Upper lobe of left lung (tissue), 6 donors: ENCODE measurements at places on chromosomes 7 and 10.

DNA sequence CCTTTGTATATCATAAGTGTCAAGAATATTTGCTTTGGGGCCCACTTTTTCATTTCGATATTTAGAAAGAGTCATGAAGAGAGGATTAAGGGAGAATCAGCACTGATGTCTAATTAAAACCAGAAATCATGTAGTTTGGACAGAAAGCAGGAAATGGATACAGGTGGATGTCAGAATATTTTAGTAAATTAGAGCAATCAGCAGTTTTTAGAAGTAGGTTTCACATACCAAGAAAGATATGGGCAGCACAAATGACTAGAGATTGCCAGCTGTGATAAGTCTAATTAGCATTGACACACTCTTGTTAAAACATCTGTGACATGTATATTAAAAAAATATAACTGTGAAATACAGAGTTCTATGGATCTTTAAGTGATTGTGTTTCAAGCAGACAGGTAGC is 180.8 kb upstream of the POM121L12 start:
- no peak for DNase-seq

- no peak for DNase-seq
Observed at GRCh38 chr10:60237977-60238758, 151.5 kb downstream of the ANK3 start.

GRCh38 chr7:99958564-99959227 is 17.1 kb downstream of the AZGP1 start:
- no peak for DNase-seq

DNA sequence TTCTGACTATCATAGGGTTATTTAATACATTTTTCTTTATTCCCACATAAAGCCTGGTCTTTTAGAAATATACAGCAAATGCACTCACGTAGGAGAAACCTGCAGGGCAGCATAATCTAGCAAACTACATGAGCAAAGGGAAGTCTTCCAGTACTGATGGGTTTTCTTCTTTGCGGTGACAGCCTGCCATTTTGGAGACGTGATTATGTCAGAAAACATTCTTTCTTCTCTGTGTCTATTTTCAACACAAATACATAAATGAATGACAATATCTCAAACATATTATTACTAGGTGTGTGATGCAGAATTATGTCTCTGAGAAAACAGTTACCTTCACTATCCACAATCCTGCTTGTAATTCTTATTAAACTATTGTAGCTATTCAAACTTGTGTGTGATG is 425.0 kb downstream of the GPAM start:
- DNase-seq, result no peak

GRCh38 chr7:18445483-18445882 is 50.1 kb upstream of the HDAC9 start:
- DNase-seq, result no peak

GRCh38 chr10:45581216-45581549 is 91.4 kb downstream of the ZFAND4 start:
- no peak for DNase-seq

GRCh38 chr7:131346885-131347592 is 19.4 kb downstream of the MKLN1 start:
- peak; percentile 44 for DNase-seq

DNA sequence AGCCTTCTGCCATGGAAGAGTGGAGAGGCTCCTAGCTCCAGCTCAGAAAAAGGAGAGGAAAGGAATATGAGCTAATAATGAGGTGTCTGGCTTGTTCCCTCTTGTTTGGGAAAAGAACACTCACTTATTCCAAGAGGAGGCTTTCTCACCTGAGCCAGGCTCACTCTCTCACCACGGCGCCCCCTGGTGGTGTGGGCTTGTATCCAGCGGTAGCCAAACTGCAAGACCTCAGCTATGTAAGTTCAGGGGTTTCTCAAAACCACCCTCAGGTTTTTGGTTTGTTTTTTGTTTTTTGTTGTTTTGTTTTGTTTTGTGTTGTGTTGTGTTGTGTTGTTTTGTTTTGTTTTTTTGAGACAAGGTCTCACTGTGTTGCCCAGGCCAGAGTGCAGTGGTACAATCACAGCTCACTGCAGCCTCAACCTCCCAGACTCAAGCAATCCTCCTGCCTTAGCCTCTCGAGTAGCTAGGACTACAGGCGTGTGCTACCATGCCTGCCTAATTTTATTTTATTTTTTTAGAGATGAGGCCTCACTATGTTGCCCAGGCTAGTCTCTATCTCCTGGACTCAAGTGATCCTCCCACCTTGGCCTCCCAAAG is 124.0 kb downstream of the TMEM130 start:
- no peak for DNase-seq

GRCh38 chr7:34544621-34545020 is 113.4 kb upstream of the NPSR1 start:
- no peak for DNase-seq

- peak; percentile 71 for DNase-seq
Observed at GRCh38 chr10:119416855-119417254, 125.7 kb downstream of the RGS10 start.

- DNase-seq, result no peak
Observed at GRCh38 chr7:155877167-155877566, 64.9 kb upstream of the SHH start.

DNA sequence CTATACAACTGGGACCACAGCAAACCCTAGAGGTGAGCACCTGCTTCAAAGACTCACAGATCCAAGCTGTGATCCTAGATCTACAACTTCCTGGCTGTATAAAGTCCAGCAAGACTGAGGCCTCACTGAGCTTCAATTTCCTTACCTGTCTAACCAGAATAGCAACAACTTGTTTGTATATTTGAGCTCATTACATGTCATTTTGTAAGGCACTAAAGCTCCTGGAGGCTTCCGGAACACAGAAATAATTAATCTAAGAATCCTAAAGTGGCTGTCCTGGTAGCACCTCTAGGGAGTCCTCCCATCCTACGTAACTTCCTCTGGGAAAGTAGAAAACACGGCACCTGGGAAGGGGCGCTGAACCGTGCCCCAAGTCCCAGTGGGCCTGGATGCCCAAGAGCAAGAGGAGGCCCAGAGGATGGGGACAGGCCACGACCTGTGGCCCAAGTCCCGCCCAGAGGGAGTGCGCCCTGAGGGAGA is 39.4 kb downstream of the HK1 start:
- no peak for DNase-seq

- no peak for DNase-seq
Observed at GRCh38 chr7:149633976-149634945, 136.7 kb upstream of the ZNF746 start.

DNA sequence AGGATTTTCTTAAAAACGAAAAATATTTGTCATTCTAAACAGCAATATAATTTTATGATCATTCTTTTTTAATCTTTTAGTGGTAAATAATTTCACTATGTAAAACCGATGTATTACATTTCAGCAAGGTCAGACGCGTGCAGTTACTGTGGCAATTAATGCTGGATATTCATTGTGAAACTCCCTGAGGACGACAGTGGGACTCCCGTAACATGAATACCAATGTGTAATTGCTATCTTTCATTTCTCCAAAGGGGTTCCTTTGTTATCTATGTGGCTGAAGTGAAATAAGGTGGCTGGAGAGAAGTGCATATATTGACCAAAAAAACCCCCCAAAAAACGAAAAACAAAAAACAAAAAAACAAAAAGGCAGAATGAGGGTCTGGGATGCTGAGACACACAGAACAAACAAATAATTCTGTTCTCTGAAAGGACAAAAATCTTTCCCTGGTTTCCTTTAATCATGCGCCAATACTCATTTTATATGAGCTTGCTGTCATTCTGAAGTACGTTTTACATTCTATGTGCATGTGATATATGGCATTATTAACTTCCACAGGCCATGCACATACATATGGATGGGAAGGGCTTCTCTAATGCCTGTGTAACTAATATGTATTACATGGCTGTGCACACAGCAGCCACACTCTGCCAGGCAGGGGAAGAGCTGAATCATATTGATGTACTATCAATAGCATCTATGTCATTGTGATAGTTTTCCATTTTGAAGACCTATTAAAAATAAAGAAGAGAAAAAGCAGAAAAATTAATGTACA is 161.4 kb downstream of the RAPGEF5 start:
- no peak for DNase-seq

GRCh38 chr7:47046949-47047348 is 535.0 kb downstream of the TNS3 start:
- no peak for DNase-seq

DNA sequence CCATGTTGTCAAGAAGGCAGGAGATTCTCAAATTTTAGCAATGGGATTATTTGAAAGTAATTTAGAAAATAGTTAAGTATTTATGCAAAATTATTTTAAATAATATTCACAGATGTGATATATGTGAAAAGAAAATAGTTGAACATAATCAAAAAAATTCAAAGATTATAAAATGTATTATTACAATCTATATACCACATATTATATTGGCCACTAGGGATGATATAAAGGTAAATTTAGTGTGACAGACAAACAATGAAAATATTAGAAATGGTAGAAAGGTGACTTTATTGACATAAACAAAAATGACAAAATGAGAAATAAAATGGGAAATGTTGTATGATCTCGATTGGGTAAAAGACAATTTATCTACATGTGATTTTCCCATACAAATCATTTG is 385.5 kb downstream of the PCDH15 start:
- no peak for DNase-seq

- no peak for DNase-seq
Observed at GRCh38 chr7:151579644-151580043, 59.9 kb upstream of the RHEB start.

- no peak for DNase-seq
Observed at GRCh38 chr7:84462259-84462658, 267.7 kb upstream of the SEMA3A start.

GRCh38 chr10:131848741-131849590 is 51.8 kb upstream of the PPP2R2D start:
- peak; percentile 15 for DNase-seq

GRCh38 chr10:103555712-103556111 is 62.2 kb downstream of the NEURL1 start:
- DNase-seq, result no peak

DNA sequence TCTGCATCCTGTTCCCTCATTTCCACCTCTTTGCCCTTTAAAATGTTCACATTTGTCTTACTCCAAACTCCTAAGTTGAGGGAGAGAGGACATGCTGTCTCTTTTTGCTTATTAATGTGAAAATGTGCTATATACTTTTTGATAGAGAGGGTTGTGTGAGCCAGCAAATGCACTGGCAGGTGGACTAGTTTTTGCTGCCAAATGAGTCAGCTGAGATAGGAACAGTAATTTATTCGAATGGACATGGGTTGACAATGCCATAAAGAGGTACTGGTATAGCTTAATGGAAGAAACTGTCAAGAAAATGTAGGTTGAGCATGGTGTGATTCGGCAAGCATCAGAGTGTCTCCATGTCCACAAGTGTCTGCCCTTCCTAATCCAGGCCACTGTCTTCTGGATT is 9.2 kb upstream of the TRUB1 start:
- DNase-seq, result no peak

DNA sequence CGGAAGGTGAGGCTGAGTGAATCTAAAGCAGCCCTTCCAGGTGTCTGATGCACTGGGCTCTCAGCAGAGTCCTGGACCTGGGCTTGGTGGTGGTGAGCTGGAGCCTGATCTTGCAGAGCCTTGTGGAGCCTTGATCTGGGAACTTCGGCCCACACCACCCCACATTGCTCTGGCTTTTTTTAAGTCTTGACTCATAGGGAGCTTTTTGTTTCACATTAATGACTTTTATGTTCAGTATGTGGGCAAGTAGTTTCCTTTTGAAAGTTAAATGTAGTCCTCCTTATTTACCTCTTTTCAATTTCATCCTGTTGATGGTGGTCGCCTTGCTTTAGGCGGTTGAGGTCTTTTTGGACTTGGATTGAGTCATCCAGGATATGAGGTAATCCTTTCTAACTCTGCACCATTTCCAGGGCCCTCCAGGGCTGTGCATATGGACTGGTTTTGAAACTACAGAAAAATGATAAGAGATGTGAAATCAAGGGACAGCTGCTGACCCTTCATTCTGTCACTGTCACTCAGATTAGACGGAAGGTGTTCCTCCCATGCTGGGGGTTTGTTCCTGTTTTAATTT is 2.9 kb upstream of the NRAP start:
- no peak for DNase-seq

DNA sequence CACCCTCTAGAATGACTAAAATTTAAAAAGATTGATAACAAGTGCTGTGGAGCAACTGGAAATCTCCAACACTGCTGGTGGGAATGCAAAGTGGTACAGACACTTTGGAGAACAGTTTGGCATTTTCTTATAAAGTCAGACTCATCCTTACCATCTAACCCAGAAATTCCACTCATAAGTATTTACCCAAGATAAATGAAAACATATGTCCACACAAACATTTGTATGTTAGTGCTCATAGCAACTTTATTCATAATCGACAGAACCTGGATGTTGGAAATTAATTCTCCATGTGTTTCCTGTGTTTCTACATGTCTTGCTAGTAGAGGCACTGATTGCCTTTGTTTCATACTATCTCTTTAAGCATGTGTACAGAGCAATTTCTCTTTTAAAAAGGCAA is 282.4 kb downstream of the AHR start:
- DNase-seq, result no peak

- no peak for DNase-seq
Observed at GRCh38 chr10:1928606-1929005, 191.3 kb upstream of the ADARB2 start.

DNA sequence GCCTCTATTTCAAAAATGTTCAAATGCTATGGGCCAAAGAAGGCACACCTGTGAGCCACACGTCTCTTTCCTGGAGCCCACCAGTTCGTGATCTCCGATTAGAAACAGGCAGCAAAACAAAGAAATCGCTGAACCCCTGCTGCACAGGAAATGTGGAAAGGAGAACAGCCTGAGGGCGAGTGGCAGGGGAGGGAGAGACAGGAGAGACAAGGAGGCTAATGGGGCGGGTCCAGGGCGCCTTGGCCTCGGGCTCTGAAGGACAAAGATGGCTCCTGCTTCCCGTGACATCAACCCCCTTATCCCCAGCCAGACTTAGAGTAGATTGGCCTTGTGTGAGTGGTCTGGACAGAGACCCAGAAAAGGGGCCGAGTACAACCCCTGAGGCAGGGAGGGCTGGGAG is 62.4 kb upstream of the DOCK1 start:
- no peak for DNase-seq

DNA sequence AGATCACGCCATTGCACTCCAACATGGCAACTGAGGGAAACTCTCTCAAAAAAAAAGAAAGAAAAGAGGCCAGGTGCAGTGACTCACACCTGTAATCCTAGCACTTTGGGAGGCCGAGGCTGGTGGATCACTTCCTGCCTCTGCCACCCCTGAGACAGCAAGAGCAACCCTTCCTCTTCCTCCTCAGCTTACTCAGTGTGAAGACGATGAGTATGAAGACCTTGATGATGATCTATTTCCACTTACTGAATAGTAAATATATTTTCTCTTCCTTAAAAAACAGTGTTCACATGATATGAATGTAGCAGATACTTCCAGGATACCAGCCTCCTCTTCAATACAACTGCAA is 2.1 kb upstream of the ZKSCAN1 start:
- no peak for DNase-seq

DNA sequence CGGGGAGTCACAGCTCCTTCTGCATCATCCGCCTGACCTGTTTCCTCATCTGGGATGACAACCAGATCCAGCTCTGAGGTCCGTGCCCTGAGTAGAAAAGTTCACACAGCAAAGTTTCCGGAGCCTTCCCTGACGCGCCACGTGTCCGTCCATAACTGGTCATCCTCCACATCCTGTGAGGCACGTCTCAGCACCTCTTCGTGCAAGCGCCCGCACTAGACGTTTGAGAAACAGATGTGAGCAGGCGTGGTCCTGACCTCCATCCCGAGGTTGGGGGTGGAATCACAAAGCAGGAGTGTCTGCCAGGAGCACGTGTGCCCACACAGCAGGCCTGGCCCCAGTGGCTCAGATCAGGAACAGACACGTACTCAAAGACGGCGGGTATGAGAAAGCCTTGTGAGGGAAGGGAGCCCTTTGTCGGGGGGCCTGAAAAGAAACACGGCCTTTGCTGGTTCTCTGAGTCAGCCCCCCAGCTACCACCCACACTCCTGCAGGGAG is 520.8 kb downstream of the DNAJB6 start:
- DNase-seq, result no peak

GRCh38 chr7:20312562-20312961 is 18.1 kb upstream of the ITGB8 start:
- no peak for DNase-seq
